ENCODE measurements at places on chromosomes 1 and 21.
A peak's percentile ranks its signal among the peaks of the same experiment; 100 is the strongest.

GRCh38 chr21:31720739-31721138 lies 11.2 kb downstream of the SCAF4 start:
- no peak for DNase-seq

DNA sequence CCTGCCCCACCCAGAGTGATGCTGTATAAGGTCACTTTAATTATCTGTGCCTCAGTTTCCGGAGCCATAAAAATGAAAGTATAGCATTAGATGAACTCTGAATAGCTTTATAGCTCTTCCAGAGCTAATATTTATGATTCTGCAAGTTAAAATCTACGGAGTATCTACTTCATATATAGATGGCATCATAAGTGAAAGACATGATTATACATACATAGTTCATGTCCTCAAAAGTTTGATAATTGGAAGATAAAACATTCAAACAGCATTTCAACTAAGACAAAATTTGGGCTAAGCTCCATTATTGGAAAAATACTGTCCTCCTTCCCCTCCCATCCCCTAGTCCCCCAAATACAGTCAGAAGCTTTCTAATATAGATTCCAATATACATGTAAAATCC lies 4.2 kb downstream of the AKT3 start:
- DNase-seq: no peak

DNA sequence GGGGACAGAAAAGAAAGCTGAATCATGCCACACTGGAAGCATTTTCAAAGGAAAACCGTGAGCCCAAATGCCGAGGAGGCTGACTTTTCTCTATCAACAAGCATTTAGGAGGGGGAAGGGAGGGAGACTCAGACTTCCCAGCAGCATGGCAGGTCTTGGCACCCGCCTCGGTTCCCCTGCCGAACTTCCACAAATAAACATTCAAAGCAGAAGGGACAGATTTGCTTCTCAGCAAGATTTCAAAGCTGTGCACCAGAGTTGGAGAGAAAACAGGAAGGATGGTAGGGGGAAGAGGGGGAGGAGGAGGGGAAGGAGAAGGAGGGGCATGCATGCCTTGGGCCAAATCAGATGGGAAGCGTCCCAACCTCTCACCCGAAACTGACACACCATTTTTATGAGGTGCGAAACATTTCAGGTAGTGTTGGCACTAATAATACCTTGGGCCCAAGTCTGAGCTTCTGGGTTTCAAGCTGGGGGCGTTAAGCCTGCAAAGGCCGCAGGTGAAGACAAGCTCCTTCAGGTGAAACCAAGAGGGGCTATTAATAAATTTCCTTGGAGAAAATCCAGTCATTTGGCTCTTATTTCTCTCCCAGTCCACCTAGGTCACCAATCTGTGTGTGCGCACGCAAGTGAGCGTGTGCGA lies 26.4 kb downstream of the ABCA4 start:
- no peak for DNase-seq

GRCh38 chr1:245859493-245860114 lies 647.5 kb downstream of the SMYD3 start:
- DNase-seq: no peak

DNA sequence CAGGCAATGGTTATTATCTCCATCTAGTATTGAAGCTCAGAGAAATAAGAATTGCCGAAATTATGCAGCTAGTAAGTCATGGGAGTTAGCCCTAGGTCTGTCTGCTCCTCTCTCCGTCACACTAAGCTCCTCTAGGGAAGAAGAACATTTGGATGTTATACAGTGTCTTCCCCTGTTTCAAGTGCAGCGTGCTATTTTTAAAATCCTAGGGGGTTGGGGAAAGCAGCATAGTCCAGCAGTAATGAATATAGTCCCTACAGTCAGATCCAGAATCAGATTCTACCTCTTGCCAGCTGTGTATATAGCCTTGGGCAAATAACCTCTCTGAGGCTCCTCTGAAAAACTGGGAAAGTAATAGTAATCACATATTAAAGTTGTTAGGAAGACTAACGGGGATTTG lies 44.5 kb upstream of the OSBPL9 start:
- DNase-seq: no peak

GRCh38 chr1:107525145-107525544 lies 384.3 kb downstream of the NTNG1 start:
- DNase-seq: no peak

DNA sequence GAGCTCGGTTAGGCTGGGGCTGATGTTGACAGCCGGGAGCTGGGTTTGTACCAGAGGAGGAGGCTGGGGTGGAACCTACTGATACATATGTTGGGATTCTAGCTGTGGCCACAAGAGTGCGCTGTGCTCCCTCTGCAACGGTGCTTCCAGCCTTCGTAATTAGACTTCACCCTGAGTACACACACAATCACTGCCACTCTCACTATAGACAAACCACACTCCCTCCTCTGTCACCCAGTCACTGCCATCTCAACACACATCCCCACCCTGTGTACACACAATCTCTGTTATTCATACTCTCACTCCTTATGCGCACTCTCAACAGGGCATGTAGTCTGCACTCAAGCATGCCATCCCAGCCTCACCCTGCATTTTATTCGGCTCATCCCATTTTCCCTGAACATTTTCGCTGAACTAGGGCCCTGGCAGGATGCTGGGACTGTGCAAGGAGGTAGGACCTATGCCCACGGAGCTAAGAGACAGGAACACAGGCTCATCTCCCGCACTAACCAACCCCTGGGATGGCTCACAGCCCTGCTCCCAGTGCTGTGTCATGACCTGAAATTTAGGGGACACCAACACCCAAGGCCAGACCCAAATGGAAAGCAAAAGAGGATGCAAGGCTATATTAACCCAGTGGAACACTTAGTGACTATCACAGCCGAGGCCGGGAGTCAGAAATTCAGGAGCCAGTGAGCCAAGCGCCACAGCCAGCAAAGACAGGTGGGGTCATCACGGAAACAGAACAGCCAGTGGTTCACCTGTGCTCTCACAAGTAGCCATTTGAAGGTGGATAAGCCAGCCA lies 5.7 kb downstream of the GJB3 start:
- DNase-seq: peak; percentile 46

GRCh38 chr1:26761217-26761616 lies 26.5 kb upstream of the PIGV start:
- DNase-seq: no peak

GRCh38 chr1:117683571-117684285 lies 77.9 kb downstream of the TENT5C start:
- DNase-seq: no peak

GRCh38 chr1:103273106-103273505 lies 164.8 kb upstream of the COL11A1 start:
- DNase-seq: no peak

DNA sequence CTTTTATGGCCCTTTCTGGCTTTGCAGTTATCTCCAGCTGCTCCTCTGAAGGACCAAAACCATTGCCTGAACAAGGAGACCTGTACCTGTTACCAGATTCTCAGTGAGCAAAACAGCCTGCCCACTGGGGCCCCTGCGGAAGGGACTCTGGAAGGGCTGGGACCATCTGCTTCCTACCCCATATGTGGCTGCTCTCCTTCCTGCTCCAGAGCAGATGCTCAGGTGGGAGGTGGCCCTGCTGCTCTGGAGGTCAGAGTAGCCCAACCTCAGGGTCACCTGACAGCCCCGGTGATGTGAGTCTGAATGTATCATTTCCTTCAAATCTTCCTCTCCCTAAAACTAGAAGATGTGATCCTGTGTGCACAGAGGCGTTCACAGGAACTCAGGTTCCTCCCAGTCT lies 33.6 kb downstream of the PRDM16 start:
- DNase-seq: no peak

DNA sequence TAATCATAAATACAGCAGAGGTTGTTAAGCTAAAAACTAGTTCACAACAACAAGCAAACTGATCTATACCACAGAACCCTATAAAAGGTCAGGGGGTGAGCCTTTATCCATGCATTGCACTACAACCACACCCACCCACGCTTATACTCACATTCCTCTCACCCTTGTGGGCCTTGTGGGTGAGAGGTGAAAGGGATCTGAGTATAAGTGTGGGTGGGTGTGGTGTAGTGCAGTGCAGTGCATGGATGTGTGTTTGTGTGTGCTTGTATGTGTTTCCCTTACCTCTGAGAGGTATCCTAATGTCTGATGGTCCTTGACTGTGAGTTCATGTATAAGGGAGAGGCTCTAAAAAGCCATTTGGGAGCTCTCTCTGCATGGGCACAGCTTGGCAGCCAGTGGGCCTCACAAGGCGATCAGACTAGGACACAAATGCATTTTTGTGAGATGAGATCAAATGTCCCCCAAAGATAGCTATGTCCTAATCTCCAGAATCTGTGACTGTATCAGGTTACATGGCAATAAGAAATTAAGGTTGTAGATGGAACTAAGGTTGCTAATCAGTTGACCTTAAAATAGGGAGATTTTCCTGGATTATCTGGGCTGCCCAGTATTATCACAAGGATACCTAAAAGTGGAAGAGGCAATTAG lies 95.5 kb upstream of the DPT start:
- DNase-seq: no peak
